Activated CD4-positive, alpha-beta T cell treated with anti-CD3 and anti-CD28 coated beads for 4 hours (primary cell): ENCODE measurements at places on chromosomes 5 and 9.
A peak's percentile ranks its signal among the peaks of the same experiment; 100 is the strongest.

- DNase-seq = no peak
Observed at GRCh38 chr9:98331536-98332259, 76.2 kb upstream of the TBC1D2 start.

DNA sequence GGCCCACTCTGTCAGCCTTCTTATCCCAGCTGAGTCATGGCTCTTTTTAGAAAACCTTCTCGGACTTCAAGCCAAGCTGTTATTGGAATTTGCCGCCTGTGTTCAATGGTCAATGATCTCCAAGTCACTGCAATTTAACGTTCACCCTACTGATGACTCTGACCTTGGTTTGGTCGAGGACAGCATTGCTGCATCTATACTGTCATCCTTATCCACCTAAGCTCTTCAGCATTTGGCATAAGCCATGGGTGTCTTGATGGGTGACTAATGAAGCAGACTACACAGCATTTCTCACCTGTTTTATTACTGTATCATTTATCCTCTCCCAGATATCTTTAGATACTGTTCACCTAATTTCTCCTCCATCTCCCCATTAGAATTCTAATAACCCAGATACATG, 5.6 kb upstream of the HSPB3 start:
- DNase-seq = no peak

GRCh38 chr9:133379153-133380086, 3.3 kb downstream of the STKLD1 start:
- DNase-seq = no peak

DNA sequence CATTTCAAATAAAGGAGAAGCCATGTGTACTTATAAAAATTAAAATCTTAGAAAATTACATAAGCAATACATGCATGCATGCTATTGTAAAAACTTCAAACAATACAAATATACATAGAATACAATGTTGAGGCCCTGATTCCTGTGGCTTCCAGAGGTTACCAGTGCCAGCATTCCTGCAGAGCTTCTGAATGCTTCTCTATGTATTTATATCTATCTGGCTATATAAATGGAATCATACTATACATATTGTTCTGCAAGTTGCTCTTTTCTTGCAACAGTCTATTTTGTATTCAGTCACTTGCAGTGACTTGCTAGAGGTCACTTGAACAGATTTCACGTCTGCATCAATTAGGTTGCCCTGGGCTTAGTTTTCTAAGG, 3.2 kb upstream of the IL12B start:
- DNase-seq = no peak

DNA sequence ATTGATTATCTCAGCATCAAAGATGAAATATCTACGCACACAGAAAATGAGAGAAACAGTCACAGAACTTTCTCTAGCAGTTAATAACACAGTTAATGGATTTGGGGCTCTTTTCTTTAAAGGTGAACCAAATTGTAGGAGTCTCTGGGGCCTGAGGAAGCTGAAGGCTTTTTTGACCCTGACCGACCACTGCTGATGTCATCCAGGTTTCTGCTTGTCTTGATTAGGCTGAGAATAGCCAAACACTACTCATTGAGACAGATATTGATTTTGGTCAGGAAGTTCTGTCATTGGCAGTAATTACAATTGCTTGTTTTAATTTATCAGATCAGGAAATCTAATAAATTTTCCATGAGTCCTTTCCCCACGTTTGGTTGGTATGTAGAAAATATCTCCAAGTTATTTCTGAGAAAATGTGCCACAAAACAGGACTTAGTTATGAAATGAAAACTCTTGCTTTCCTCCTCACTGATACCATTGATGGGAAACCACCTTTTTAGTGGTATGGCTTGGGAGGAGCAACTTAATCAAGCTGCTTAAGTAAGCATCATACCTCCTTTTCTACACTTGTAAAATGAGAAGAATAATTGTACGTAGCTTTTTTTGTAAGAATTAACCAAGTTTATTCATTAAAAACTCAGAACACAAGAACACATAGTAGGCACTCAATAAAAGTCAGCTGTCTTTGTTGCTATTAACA, 19.7 kb downstream of the CARTPT start:
- no peak for DNase-seq

DNA sequence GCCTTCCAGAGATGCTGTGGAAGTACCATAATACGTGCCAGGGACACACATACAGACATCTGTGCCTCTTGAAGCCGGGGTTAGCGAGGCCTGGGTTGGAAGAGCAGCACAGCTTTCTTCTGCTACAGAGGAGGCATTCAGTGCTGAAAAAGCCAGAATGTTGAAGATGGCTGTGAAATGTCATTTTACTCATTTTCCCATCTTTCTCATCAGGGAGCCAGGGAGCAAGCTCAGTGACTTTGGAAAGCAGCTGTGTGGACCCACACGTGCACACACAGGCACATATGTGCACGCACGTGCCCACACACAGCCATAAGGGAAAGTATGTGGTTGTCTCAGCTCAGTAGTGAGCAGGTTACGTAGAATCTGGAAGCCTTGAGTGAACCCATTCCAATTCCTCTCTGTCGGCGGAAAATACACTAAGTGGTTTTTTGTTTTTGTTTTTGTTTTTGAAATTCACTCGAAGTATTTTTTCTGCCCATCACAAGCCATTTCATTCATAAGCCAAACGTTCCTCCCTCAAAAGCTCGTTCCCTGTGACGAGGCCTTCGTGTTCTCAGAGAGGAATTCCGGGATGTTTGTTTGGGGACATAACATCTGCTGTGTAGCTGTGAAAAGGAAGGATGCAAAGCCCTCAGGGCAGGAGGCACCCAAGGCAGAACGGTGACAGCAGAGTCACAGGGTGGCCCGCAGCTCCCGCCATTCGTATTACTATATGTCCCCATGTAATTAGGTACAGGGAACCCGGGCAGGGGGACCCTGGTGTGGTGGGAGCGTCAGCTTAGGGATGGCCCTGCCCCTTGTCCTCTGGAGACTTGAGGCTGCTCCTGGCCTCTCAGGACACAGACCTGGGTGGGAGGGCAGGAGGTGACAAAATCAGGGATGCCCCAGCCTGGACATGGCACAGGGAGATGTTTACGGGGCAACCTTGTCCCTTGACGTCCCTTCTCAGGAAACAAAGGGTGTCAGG, 29.0 kb upstream of the ANKRD33B start:
- no peak for DNase-seq

DNA sequence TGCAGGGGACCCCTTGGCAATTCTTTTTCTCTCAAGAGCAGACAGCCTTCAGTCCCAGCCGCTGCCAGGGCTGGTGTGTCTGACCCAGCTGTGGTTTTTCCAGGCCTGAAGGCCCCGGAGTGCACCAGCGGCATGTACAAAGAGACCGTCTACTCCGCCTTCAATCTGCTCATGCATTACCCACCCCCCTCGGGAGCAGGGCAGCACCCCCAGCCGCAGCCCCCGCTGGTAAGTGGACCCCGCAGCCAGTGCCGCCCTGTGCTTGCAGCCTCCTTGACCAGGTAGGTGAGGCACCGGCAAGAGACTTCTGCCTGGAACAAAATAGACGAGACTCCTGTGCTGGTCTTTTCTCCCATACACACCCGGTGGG, 1.3 kb downstream of the TCF7 start:
- DNase-seq = no peak

- DNase-seq = no peak
Observed at GRCh38 chr9:27943501-27943900, 370.2 kb upstream of the C9orf72 start.

DNA sequence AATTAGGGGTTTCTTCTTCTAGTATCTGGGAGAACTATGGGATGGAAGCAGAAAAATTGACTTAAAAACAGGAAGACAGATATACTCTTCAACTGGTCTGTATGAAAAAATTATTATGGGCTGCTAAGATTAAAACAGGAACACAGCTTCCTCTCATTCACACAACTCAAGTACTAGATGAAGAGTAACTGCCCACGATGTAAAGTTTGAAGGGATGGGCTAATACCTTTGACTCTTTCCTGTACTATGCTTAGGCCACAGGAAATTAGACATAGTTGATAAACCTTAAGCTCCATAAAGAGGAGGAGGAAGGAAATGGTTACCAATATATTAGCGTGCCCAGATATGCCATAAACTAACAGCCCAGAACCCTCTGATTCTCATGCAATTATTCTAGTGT, 88.6 kb downstream of the ANKRD31 start:
- DNase-seq = no peak

GRCh38 chr5:22470408-22470807, 382.7 kb downstream of the CDH12 start:
- DNase-seq = no peak

GRCh38 chr5:93704996-93705395, 36.4 kb downstream of the POU5F2 start:
- DNase-seq = no peak

DNA sequence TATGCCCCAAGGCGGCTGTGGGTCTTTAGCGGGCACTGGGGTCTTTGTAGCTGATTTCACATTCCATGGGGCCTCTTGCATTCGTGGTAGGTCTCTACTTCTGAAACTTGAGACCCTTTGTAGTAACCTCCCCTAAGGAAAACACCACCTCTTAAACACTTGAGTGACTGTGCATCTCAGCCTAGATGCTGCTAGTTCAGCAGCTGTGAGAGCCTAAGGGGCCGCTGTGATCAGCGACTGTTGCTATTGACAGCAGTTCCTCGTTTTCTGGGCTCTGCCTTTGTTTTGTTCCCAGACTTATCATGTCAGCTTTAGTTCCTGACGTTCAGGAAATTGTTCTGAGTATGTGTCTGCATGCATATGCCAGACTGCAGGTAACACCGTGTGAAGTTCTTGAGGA, 171.2 kb downstream of the HSPA4 start:
- DNase-seq = no peak

GRCh38 chr5:77087484-77088261, 588 bp upstream of the ZBED3 start:
- no peak for DNase-seq

DNA sequence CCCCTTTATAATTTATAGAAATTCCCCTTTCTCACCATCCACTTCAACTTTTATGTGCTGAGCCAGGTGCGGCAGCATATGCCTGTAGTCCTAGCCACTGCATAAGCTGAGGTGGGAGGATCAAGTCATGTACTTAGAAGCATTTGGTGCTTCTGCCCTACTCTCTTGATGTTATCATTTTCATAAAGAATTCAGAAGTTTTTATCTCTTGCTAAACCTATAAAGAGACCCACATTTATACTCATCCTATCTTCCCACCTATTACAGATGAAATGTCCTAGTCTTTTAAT, 18.5 kb downstream of the HMMR start:
- no peak for DNase-seq

- no peak for DNase-seq
Observed at GRCh38 chr5:169778622-169779596, 141.8 kb downstream of the DOCK2 start.

DNA sequence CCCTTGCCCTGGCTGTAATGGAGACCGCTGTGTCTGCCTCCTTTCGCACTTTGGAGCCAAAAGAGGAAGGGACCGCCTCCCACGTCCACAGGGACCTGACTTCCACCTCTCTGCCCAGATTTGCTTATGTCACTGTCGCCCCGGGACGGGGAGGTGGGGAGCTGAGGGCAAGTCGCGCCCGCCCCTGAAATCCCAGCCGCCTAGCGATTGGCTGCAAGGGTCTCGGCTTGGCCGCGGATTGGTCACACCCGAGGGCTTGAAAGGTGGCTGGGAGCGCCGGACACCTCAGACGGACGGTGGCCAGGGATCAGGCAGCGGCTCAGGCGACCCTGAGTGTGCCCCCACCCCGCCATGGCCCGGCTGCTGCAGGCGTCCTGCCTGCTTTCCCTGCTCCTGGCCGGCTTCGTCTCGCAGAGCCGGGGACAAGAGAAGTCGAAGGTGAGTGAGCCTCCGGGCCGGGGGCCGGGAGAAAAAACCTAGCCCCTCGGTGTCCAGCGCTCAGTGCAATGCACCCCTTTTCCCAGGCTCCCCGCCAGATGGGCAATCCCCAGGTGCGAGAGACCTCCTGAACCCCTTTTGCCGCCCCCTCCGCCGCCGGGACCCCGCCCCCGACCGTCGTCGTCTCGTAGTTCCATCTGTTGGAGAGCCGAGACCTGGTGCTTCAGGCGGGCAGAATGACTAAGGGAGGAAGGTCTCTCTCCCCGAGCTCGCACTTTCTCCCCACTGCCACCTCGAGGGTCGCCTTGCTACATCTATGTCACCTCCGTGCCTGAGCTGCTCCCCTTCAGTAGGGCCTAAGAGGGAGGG, at the start of gene GPX3:
TSS of gene GPX3 (plus strand) at position 288 of the 807 bp plus-strand sequence. CDS start at position 352, 64 bp downstream.
- DNase-seq = peak; percentile 15

GRCh38 chr9:27356446-27356845, 59.5 kb upstream of the EQTN start:
- DNase-seq = no peak
